Airway epithelial cell (primary cell): ENCODE measurements at places on chromosomes 7 and 10. TPM values are rescaled to one million over a fixed set of nuclear protein-coding genes. Genes with fewer than 3 reads are reported as not detected.

The TLL2 gene
- total RNA-seq, result 0.09 and 0.49 TPM in 2 replicates

The HECW1 gene
- total RNA-seq, result not detected in 2 replicates

The XRCC2 gene
- 4.3 and 6.1 TPM in 2 replicates for total RNA-seq

The UPK3BL2 gene
- total RNA-seq, result 106 and 157 TPM in 2 replicates

The TRPV5 gene
- total RNA-seq, result not detected in 2 replicates

The NEBL gene
- total RNA-seq, result 13.4 and 17.1 TPM in 2 replicates

The ADAM8 gene
- 26.9 and 30.5 TPM in 2 replicates for total RNA-seq

The UNCX gene
- not detected in 2 replicates for total RNA-seq

The NSUN5 gene
- total RNA-seq, result 31.1 and 38.2 TPM in 2 replicates

The CDHR3 gene
- 0.35 and 3.4 TPM in 2 replicates for total RNA-seq

The CPEB3 gene
- total RNA-seq, result 0.51 and 1.1 TPM in 2 replicates

The SEM1 gene
- total RNA-seq, result 126 and 179 TPM in 2 replicates

The IFIT1B gene
- total RNA-seq, result not detected in 2 replicates

The PAXIP1 gene
- total RNA-seq, result 10.0 and 10.7 TPM in 2 replicates

The LIPK gene
- total RNA-seq, result 1.4 and 1.9 TPM in 2 replicates

The EPHA1 gene
- total RNA-seq, result 74.0 and 87.5 TPM in 2 replicates

The GTPBP10 gene
- 8.2 and 12.0 TPM in 2 replicates for total RNA-seq

The MARCHF5 gene
- total RNA-seq, result 8.7 and 11.7 TPM in 2 replicates

The CH25H gene
- 0.33 TPM in 1 of 2 replicates, not detected in the other for total RNA-seq

The PROSER2 gene
- 54.5 and 64.8 TPM in 2 replicates for total RNA-seq

The GPR85 gene
- total RNA-seq, result 1.1 and 4.6 TPM in 2 replicates

The H2BK1 gene
- not detected in 2 replicates for total RNA-seq

The TMEM176A gene
- not detected in 2 replicates for total RNA-seq

The TMEM178B gene
- total RNA-seq, result not detected in 2 replicates

The CALHM3 gene
- total RNA-seq, result not detected in 2 replicates

The CALML5 gene
- 36.7 and 51.7 TPM in 2 replicates for total RNA-seq

The PNLIP gene
- total RNA-seq, result not detected in 2 replicates

The CHST15 gene
- total RNA-seq, result 15.0 and 19.7 TPM in 2 replicates
